ENCODE measurements at places on chromosomes 5 and 9.

DNA sequence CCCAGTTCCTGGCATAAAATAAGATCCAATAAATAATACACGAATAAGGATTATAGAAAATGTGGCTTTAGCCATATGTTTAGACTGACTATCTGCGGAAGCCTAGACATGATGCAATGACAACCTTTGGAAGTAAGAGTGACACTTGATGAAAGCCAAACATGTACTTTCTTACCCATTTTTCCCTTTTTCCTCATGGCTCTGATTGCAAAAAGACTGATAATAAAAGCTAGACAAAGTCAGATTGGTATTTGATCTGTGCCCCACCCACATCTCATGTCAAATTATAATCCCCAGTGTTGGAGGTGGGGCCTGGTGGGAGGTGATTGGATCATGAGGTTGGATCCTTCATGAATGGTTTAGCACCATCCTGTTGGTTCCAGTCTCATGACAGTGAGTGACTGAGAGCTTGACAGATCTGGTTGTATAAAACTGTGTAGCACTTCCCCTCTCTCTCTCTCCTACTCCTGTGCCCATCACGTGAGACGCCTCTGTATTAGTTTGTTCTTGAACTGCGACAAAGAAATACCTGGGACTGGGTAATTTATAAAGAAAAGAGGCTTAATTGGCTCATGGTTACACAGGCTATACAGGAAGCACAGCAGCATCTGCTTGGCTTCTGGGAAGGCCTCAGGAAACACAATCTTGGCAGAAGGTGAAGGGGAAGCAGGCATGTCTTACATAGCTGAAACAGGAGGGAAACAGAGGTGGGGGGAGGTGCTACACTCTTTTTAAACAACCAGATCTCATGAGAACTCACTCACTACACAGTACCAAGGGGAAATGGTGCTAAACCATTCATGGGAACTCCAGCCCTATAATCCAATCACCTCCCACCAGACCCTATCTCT lies 243.4 kb upstream of the PIK3R1 start:
- no peak for DNase-seq

- DNase-seq = no peak
These were observed 3.9 kb downstream of the POU4F3 start for GRCh38 chr5:146342519-146342881.

DNA sequence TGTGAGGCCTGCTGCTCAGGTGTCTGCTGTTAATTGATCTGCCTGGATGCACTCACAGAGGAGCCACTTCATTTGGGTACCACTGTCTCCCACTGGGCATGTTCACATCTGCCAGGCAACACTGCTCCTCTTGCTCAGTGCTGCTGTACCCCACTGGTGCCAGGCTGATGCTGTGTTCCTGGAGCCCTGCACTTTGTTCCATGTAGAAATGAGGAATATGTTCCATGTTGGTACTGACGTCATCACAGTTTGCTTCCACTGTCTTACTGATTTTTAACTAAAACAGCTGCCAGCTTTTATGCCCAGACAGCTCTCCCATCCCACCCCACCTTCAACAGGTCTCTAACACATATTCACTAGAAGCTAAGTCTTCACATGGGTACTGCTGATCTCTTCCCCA lies 355.7 kb downstream of the LRRC70 start:
- no peak for DNase-seq

DNA sequence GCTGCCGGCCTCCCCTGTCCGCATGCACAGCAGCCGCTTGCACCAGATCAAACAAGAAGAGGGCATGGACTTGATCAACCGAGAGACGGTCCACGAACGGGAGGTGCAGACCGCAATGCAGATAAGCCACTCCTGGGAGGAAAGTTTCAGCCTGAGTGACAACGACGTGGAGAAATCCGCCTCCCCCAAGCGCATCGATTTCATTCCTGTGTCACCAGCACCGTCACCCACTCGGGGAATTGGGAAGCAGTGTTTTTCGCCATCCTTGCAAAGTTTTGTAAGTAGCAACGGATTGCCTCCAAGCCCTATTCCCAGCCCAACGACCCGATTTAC lies 75.3 kb downstream of the PIP5K1B start:
- no peak for DNase-seq

DNA sequence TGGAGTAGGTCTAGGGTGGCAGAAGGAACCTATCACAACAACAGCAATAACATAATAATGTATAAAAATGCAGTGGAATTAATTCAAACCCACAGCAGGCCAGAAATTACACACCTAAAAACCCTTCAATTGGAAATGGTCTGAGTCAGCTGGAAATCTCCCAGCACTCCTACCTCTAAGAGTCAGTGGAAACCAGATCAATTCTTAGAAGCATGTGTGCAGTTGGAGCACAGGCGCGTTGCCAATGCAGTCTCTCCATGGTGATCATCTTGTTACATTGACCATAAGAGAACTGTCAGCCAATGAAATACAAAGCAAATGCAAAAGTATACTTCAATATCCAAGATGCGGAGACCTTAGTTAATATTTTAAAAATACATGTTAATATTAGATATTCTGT lies 15.1 kb upstream of the CSNK1G3 start:
- no peak for DNase-seq

- no peak for DNase-seq
These were observed 102.8 kb upstream of the SAP30L start for GRCh38 chr5:154342963-154343362.

DNA sequence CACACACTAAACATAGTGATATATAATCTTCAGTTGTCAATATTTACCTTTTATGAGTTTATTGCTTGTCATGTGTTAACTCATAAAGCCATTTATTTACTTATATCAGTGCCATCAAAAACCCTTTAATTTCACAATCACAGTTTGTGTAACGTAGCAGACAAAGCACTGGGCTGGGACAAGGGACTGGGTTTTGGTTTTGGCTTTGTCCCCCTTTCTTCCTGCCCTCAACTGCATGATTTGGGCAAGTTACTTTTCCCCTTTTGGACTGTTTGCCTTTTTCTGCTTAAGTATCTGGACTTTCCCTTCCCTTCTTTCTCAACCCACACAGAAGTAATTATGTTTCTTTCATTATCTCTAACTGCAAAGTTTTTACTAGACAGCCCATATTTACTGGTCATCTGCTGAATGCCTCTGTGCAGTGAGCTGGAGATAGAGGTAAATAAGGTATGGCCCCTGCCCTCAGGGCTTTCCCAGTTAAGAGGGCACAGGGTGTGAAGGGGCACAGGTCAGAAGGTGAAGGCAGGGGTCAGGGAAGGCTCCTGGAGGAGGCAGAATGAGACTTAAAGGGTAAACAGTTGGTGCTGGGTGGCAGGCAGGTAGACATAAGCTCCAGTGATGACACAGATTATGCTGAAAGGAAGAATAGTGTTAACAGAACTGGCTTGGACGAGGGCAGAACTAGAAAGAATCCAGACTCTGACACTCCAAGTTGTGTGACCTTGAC lies 14.8 kb upstream of the NR3C1 start:
- no peak for DNase-seq

- DNase-seq = no peak
These were observed 9.6 kb downstream of the DNLZ start for GRCh38 chr9:136353757-136354488.

GRCh38 chr9:98306384-98307145 lies 51.1 kb upstream of the TBC1D2 start:
- DNase-seq = no peak

- no peak for DNase-seq
These were observed 6.2 kb downstream of the MLANA start for GRCh38 chr9:5896863-5897262.

DNA sequence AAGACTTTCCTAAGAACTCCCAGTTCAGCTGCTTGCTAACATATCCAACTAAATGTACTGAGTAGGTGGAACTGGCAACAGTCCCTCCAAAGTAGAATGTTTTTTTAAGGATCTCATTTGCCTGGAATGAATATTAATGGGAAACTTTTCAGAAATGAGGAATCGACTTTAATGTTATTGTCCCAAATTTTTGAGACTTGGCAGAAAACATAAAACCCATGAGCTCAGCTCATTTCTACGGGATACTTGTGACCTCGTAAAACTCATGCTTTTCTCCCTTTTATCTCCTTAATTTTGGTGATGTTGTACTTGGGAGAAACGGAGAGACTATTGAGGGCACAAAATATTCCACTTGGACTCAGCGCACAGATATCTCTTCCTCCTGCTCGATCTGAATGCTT lies 296.8 kb downstream of the EBF1 start:
- no peak for DNase-seq

DNA sequence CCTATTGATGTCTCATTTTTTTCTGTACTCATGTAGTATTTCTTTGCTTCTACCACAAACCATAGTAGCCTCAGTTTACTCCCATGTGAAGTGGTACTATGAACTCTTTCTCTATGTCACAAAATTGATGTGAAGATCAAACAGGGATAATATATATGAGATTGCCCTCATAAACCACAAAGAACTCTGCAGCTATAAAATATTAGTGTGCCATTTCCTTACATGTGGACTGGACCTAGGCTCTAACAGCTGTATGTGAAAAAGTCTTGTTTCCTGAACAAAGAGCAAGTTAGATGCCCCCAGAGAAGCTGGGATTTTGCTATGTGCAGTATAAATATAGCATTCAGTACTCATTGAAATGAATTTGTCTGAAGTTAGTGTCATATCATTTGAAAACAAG lies 412.6 kb upstream of the ADAMTSL1 start:
- DNase-seq = no peak

- DNase-seq = no peak
These were observed 20.3 kb upstream of the NINJ1 start for GRCh38 chr9:93154293-93154903.

GRCh38 chr5:150659360-150660107 lies 1.5 kb upstream of the MYOZ3 start:
- DNase-seq = no peak

GRCh38 chr9:109499631-109500410 lies 1.7 kb upstream of the PTPN3 start:
- DNase-seq = no peak

DNA sequence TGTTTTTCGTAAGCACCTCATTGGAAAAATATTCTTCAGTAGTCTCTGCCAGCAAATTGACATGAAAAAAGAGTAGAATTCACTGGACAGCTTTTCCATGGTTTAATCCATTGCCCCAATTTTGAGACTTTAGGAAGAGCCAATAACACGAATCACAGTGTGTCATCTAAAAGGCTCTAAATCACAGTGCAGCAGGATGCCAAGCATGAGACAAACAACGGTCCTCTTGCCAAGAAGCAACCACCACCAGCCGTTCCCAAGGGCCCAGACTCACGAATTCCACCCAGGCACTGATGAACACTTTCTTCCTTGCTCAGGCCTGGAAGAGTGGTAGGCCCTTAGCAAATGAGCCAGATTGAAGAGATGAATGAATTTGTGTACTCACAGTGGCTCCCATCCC lies 18.3 kb upstream of the IRX4 start:
- DNase-seq = no peak

- no peak for DNase-seq
These were observed 3.9 kb downstream of the GABRA1 start for GRCh38 chr5:161851691-161852299.

DNA sequence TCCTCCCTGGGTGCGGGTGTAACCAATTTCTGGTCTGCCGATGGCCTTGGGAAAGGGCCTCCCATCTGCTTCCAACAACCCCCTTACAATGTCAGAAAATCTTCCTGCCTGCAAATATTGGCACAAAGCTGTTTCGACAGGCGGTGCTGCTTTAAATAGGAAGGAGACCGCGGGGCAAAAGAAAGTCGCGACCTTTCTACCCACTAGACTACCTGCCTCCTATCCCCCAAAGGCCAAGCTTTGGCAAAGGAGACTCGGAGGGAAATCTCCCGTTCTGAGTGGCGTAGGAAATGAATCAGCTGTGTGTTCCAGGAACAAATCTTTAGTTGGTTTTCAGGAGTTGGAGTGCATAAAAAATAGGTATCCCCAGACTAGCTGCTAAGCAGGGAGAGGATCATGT lies 36.8 kb upstream of the NFIB start:
- no peak for DNase-seq

Measured in stimulated activated CD8-positive, alpha-beta memory T cell treated with anti-CD3 and anti-CD28 coated beads, Interleukin-4, amount 100 ng/mL, for 4 hours (primary cell).